ENCODE measurements at places on chromosomes 1 and 21. TPM values are rescaled to one million over a fixed set of nuclear protein-coding genes. Genes with fewer than 3 reads are reported as not detected.

KIFAP3 gene
- polyA plus RNA-seq, result 256 TPM

SPRR2F gene
- not detected for polyA plus RNA-seq

PARS2 gene
- polyA plus RNA-seq, result 1.9 TPM

ANGPTL1 gene
- not detected for polyA plus RNA-seq

TYW3 gene
- 1.5 TPM for polyA plus RNA-seq

OR2T2 gene
- not detected for polyA plus RNA-seq

MNDA gene
- polyA plus RNA-seq, result not detected

HHIPL2 gene
- polyA plus RNA-seq, result 1.3 TPM

CD1D gene
- 0.28 TPM for polyA plus RNA-seq
